Heart left ventricle (tissue), 16 donors: ENCODE measurements at places on chromosomes 11 and 22. TPM values are rescaled to one million over a fixed set of nuclear protein-coding genes. Genes with fewer than 3 reads are reported as not detected.

SDHAF2 gene
- total RNA-seq = 25.7 TPM

OR10A3 gene
- total RNA-seq = not detected

ABCG4 gene
- total RNA-seq = 0.98 TPM

SUSD2 gene
- 1.9 TPM for total RNA-seq

GRCh38 chr11:61968758-61969390 lies 1.4 kb upstream of the FTH1 start:
- H3K27me3 ChIP-seq = no peaks in the 10 kb centered on the region
- peaks cover 6% of the 10 kb centered on the region for H3K36me3 ChIP-seq
- peaks cover 50% of the 10 kb centered on the region for H3K4me1 ChIP-seq

- H3K27ac ChIP-seq = no peak overlapping the region
- DNase-seq = no peak
- no peak overlapping the region for H3K4me3 ChIP-seq
- H3K4me1 ChIP-seq = peaks cover 3% of the 10 kb centered on the region
Measured at GRCh38 chr22:19681863-19682245, 32.4 kb upstream of the SEPTIN5 start.

- H3K36me3 ChIP-seq = no peaks in the 10 kb centered on the region
- H3K27ac ChIP-seq = no peak overlapping the region
- no peak for DNase-seq
- H3K27me3 ChIP-seq = no peaks in the 10 kb centered on the region
- no peaks in the 10 kb centered on the region for H3K4me1 ChIP-seq
Measured at GRCh38 chr11:130710021-130710420, 206.3 kb downstream of the SNX19 start.

GRCh38 chr11:48064306-48064705 lies 83.9 kb downstream of the PTPRJ start:
- H3K4me1 ChIP-seq = no peaks in the 10 kb centered on the region
- H3K36me3 ChIP-seq = no peaks in the 10 kb centered on the region
- no peak for DNase-seq
- H3K27ac ChIP-seq = no peak overlapping the region
- H3K4me3 ChIP-seq = no peak overlapping the region
- H3K27me3 ChIP-seq = no peaks in the 10 kb centered on the region

- DNase-seq = no peak
- H3K4me1 ChIP-seq = no peaks in the 10 kb centered on the region
- no peak overlapping the region for H3K27ac ChIP-seq
- no peaks in the 10 kb centered on the region for H3K36me3 ChIP-seq
- H3K27me3 ChIP-seq = no peaks in the 10 kb centered on the region
Measured at GRCh38 chr11:19633276-19633675, 79.4 kb upstream of the NAV2 start.

DNA sequence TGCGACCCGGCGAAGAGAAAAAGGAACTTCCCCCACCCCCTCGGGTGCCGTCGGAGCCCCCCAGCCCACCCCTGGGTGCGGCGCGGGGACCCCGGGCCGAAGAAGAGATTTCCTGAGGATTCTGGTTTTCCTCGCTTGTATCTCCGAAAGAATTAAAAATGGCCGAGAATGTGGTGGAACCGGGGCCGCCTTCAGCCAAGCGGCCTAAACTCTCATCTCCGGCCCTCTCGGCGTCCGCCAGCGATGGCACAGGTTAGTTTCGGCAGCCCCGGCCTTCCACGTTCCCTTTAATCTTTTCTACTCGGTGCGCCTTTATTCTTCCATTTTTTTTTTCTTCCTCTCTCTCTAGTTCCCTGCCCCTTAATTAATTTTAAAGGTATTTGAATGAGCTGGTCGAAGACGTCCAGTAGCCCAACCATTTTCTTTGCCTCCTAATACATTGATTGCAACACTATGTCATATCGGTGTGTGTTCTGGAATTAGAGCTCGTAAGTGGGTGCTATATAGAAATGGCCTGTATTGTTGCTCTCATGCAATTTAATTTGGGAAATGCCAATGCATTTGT lies 537 bp downstream of the EP300 start:
- DNase-seq = no peak
- H3K4me3 ChIP-seq = peak overlapping the region; percentile 86
- H3K4me1 ChIP-seq = peaks cover 50% of the 10 kb centered on the region

DNA sequence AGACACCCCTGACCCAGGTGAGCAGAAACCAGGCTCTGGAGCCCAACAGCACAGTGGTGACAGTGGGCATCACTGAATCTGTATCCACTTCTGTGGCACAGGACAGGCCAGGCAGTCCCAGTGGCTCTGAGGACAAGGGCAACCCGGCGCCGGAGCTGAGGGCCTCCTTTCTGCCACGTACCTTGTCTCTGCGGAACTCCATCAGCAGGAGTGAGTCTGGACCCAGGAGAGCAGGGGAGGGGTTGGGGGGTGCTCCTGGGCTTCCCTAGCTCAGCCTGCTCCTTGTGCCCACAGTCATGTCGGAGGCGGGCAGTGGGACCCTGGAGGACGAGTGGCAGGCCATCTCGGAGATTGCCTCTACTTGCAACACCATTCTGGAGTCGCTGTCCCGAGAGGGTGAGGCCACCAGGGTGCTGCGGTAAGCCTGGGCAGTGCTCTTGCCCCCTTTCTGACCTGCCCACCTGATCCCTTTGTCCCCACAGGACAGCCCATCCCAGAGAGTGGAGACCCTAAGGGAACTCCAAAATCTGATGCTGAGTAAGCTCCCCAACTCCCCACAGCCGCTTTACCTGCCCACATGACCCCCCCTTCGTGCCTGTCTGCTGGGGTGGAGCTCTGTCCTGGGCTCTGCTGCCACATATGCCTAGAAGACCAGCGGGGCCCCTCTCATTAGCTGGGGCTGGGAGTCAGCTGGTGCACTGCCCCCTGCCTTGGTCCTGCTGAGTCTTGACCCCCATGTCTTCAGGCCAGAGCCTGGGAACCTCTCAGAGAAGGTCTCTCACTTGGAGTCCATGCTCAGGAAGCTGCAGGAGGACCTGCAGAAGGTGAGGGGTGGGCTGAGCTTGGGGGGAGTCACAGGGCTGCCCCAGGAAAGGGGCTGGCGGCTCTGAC lies 12.0 kb downstream of the SIPA1 start:
- no peak overlapping the region for H3K4me3 ChIP-seq
- peaks cover 38% of the 10 kb centered on the region for H3K36me3 ChIP-seq
- peak overlapping the region; percentile 96 for H3K27ac ChIP-seq
- H3K4me1 ChIP-seq = peaks cover 25% of the 10 kb centered on the region
- DNase-seq = peak; percentile 24

- H3K4me3 ChIP-seq = no peak overlapping the region
- no peaks in the 10 kb centered on the region for H3K27me3 ChIP-seq
- no peaks in the 10 kb centered on the region for H3K36me3 ChIP-seq
- peaks cover 6% of the 10 kb centered on the region for H3K4me1 ChIP-seq
Measured at GRCh38 chr11:12044799-12045198, 36.4 kb upstream of the DKK3 start.

GRCh38 chr11:118895093-118896039 lies 11.7 kb downstream of the CXCR5 start:
- H3K4me1 ChIP-seq = peaks cover 4% of the 10 kb centered on the region
- H3K4me3 ChIP-seq = no peak overlapping the region
- no peaks in the 10 kb centered on the region for H3K27me3 ChIP-seq
- H3K36me3 ChIP-seq = peaks cover 31% of the 10 kb centered on the region
- DNase-seq = no peak

- H3K27me3 ChIP-seq = no peaks in the 10 kb centered on the region
- H3K4me1 ChIP-seq = no peaks in the 10 kb centered on the region
- H3K4me3 ChIP-seq = no peak overlapping the region
- DNase-seq = no peak
Measured at GRCh38 chr11:87361891-87362290, 324.2 kb downstream of the TMEM135 start.

- no peak for DNase-seq
- H3K27ac ChIP-seq = no peak overlapping the region
- no peaks in the 10 kb centered on the region for H3K36me3 ChIP-seq
- no peak overlapping the region for H3K4me3 ChIP-seq
- peaks cover 5% of the 10 kb centered on the region for H3K4me1 ChIP-seq
Measured at GRCh38 chr11:86589856-86590589, 82.4 kb downstream of the ME3 start.

- no peak overlapping the region for H3K4me3 ChIP-seq
- H3K4me1 ChIP-seq = no peaks in the 10 kb centered on the region
- H3K36me3 ChIP-seq = no peaks in the 10 kb centered on the region
- peak; percentile 52 for DNase-seq
- H3K27me3 ChIP-seq = no peaks in the 10 kb centered on the region
Measured at GRCh38 chr11:69382131-69383128, 88.5 kb downstream of the MYEOV start.

- no peaks in the 10 kb centered on the region for H3K27me3 ChIP-seq
- no peaks in the 10 kb centered on the region for H3K4me1 ChIP-seq
- no peak overlapping the region for H3K27ac ChIP-seq
- DNase-seq = peak; percentile 66
- H3K36me3 ChIP-seq = no peaks in the 10 kb centered on the region
Measured at GRCh38 chr22:32660292-32660691, 141.2 kb upstream of the TIMP3 start.
